ENCODE measurements at places on chromosomes 4 and X. TPM values are rescaled to one million over a fixed set of nuclear protein-coding genes. Genes with fewer than 3 reads are reported as not detected.
A peak's percentile ranks its signal among the peaks of the same experiment; 100 is the strongest.

DNA sequence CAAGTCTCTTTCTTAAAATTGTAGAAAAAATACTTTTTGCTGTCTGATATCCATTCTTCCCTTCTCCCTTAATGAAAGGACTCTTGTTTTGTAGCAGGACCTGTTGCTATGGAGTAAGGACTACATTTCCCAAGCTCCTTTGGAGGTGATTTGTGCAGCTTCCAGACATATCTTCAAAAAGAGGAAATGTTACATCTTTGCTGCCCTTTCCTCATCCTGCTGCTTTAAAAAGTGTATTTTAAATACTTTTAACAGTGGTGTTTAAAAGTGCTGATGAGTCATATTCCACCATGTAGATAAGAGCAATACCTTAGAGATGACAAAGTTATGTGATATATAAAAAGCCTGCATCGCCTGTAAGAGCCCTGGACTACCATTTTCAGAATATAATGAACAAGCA is 98.7 kb downstream of the CFAP299 start:
- no peak overlapping the region for H3K4me3 ChIP-seq
- H3K27ac ChIP-seq: no peak overlapping the region
- H3K36me3 ChIP-seq: no peaks in the 10 kb centered on the region
- H3K4me1 ChIP-seq: peaks cover 3% of the 10 kb centered on the region
- DNase-seq: no peak

- no peak overlapping the region for H3K4me3 ChIP-seq
- no peaks in the 10 kb centered on the region for H3K27me3 ChIP-seq
- H3K27ac ChIP-seq: peak overlapping the region; percentile 33
- no peaks in the 10 kb centered on the region for H3K4me1 ChIP-seq
- peaks cover 54% of the 10 kb centered on the region for H3K36me3 ChIP-seq
These were observed 32.7 kb downstream of the KLF3 start for GRCh38 chr4:38696697-38697096.

GRCh38 chr4:153527690-153528089 is 61.5 kb downstream of the TMEM131L start:
- no peak overlapping the region for H3K4me3 ChIP-seq
- peaks cover 2% of the 10 kb centered on the region for H3K36me3 ChIP-seq
- no peaks in the 10 kb centered on the region for H3K27me3 ChIP-seq
- no peak overlapping the region for H3K27ac ChIP-seq

DNA sequence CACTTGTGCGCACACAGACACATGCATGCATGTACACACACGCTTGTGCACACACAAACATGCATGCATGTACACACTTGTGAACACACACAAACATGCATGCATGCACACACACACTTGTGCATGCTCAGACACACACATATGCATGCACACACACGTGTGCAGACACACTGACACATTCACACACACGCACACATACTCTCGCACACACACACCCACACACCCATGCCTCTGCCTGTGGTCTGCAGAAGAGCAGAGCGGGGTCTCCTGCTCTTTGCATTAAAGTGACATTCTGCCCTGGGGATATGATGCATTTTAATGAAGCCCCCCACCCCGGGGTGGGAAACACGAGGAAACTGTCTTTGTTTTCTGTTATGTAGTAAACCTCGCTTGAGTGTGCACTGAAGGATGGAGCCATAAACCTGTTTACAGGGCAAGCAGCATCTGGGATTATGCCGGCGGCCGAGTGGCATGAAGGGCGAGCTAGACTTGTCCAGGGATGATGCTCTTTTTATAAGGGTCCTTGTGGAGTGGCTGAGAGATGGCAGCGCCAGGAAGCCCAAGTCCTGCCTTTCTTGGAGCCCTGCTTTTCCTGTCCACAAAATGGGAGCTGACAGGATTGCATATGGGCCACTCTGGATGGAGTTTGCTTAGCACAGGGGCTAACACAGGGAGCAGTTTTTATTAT is 17.8 kb downstream of the PSAPL1 start:
- no peaks in the 10 kb centered on the region for H3K36me3 ChIP-seq
- DNase-seq: no peak
- H3K4me1 ChIP-seq: peaks cover 25% of the 10 kb centered on the region
- H3K27me3 ChIP-seq: no peaks in the 10 kb centered on the region
- H3K4me3 ChIP-seq: no peak overlapping the region

- no peaks in the 10 kb centered on the region for H3K27me3 ChIP-seq
- no peaks in the 10 kb centered on the region for H3K4me1 ChIP-seq
- no peak overlapping the region for H3K4me3 ChIP-seq
- peaks cover 1% of the 10 kb centered on the region for H3K36me3 ChIP-seq
These were observed 602.9 kb upstream of the HTR2C start for GRCh38 chrX:113980953-113981352.

DNA sequence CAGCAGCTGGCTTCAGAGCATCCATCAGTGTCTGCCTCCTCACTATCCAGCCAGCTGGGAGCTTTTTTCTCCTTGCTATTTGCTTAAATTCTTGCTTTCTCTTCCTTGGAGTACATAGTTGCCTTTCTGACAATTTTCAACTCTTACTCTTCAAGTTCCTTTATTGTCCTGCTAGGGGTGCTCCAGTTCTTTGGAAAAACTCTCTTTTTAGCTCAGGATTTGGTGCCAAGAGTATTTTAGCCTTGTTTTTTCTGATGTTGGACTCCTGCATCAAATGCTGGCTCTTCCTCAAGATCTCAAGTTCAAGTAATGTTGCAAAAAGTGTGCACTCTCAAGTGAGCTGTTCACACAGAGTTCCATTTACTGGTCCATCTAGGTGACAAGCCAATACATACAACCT is 126.4 kb downstream of the KDR start:
- no peaks in the 10 kb centered on the region for H3K36me3 ChIP-seq
- no peaks in the 10 kb centered on the region for H3K27me3 ChIP-seq
- DNase-seq: no peak

GRCh38 chr4:148048598-148048997 is 316.7 kb downstream of the ARHGAP10 start:
- no peak overlapping the region for H3K27ac ChIP-seq
- H3K36me3 ChIP-seq: no peaks in the 10 kb centered on the region
- no peak for DNase-seq
- H3K4me3 ChIP-seq: no peak overlapping the region

DNA sequence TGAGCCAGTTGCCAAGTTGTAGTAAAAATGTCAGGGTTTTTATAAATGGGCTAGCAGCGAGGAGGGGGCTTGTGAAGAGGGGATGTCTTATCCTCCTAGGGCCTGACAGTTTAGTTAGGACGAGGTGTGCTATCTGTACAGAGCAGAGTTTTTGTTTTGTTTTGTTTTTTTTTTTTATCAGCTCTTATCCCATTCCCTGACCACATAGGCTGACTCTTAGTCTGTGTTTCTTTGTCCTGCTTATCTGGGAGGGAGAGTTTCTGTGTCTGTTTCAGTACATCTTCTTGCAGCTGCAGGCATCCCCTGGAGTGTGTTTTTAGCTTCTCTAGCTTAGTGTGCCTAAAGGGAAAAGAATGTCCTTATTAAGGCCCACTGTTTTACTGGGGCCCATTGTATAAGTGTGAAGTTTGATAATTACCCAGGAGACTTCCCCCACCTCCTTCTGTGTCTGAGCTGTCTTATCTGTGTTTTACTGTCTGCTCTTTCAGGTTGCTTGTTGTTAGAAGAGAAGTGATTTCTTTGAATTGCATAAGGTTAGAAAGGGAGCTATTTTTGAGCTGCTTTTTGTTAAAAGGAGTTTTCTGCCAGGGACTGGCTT is 32.0 kb downstream of the PAGE2 start:
- DNase-seq: no peak
- peak overlapping the region; percentile 46 for H3K27ac ChIP-seq
- no peaks in the 10 kb centered on the region for H3K36me3 ChIP-seq
- peaks cover 39% of the 10 kb centered on the region for H3K4me1 ChIP-seq
- no peaks in the 10 kb centered on the region for H3K27me3 ChIP-seq

DNA sequence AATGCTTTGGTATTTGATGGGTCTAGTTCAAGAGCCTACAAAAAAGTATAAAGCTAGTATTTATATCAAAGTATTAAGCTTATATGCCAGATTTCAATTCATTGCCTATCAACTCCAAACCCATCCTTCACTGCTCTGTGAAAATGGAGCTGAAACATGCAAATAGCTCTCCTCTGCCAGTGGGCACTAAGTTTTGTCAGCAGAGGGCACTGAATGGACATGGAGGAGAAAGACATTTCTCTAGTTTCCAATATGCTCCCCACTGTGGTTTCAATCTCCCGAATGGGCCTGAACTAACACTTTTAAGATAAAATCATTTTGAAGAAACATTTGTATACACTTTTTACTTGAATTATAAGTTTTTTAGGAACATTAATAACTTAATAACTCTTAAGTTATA is 12.4 kb downstream of the PPID start:
- H3K36me3 ChIP-seq: peaks cover 41% of the 10 kb centered on the region
- no peak overlapping the region for H3K27ac ChIP-seq
- H3K4me3 ChIP-seq: no peak overlapping the region
- H3K4me1 ChIP-seq: no peaks in the 10 kb centered on the region
- H3K27me3 ChIP-seq: no peaks in the 10 kb centered on the region
- no peak for DNase-seq

GRCh38 chr4:138263247-138263816 is 21.2 kb upstream of the SLC7A11 start:
- DNase-seq: no peak
- no peaks in the 10 kb centered on the region for H3K27me3 ChIP-seq

DNA sequence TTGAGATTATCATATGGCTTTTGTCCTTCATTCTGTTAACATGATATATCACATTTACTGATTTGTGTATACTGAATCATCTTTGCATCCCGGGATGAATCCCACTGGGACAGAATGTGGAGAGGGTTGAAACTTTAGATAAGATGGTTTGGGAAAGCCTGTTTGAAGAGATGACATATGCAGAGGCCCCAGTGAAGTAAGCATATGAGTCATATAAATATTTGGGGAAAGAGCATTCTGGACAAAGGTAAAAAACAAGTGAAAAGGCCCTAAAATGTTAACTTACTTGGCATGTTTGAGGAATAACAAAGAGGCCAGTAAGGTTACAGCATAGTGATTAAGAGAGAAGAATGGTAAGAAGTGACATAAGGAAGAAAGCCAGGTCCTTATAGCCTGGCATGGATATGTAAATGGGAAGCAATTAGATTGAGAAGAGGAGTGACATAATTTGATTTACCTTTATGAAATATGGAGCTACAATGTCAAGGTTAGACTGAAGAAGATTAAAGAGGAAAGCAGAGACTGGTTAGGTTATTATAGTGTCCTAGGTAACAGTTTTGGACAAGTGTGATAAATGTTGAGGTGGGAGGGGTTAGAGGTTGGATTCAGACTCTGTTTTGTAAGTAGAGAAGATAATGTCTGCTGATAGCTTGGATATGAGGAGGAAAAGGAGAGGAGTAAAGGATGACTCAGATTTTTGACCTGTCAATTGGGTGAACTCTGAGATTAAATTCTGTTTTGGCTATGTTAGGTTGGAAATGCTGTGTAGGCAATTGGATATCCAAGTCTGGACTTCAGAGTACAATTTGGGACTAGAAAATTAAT is 54.6 kb upstream of the DRP2 start:
- DNase-seq: no peak
- peaks cover 4% of the 10 kb centered on the region for H3K36me3 ChIP-seq
- no peaks in the 10 kb centered on the region for H3K27me3 ChIP-seq
- H3K4me1 ChIP-seq: no peaks in the 10 kb centered on the region

DNA sequence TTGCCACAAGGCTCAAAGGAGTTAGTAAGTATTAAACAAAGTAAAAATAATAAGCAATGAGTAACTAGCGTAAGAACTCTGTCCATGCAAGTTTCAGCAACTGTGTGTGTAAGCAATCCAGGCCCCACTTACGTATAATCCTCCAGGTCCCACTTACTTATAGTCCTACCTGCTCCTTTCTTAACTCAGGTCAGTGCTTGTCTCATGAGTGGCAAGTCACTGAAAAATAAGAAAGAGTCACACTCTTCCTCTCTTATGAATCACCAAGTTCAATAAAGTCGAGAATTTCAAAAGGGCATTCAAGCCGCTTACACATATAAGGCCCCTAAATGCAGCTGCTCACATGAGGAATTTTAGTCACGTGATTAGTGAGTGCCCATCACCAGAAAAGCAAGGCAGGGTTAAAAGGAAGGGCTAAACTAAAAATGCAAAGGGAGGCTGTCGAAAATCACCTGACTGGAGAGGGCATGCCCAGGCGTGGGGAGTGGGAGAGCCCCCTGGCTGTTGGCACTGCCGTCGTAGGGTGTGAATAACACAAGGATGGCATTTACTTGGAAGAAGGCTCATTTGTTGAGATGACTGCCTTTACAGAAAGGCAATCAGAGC is 58.2 kb downstream of the ZNF827 start:
- no peak overlapping the region for H3K27ac ChIP-seq
- peaks cover 16% of the 10 kb centered on the region for H3K36me3 ChIP-seq
- DNase-seq: no peak
- peaks cover 18% of the 10 kb centered on the region for H3K4me1 ChIP-seq
- no peaks in the 10 kb centered on the region for H3K27me3 ChIP-seq

DNA sequence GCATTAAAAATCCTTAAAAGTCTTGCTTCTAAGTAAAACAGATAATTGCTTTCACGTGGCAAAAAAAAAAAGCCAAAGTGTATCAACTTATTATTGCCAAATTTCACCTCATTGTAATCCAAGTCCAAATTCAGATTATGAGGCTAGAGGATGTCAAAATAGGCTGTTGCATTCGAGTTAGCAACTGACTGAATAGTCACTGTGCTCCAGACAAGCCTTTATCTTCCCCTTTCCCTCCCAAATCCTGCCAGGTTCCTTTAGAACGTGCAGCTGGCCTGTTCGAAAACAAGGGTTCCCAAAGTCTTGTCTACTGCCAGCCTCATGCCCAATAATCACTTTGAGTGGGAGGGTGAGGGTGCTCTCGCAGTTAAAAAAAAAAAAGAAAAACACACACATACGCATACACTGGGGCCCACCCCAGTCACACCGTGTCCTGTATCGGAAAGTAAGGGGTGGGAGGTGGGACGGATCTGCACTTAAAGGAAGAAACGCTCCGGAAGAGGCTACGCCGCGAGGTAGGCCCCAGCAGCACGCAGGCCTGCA is 603 bp downstream of the MAD2L1 start:
- H3K27ac ChIP-seq: peak overlapping the region; percentile 99
- H3K27me3 ChIP-seq: no peaks in the 10 kb centered on the region

DNA sequence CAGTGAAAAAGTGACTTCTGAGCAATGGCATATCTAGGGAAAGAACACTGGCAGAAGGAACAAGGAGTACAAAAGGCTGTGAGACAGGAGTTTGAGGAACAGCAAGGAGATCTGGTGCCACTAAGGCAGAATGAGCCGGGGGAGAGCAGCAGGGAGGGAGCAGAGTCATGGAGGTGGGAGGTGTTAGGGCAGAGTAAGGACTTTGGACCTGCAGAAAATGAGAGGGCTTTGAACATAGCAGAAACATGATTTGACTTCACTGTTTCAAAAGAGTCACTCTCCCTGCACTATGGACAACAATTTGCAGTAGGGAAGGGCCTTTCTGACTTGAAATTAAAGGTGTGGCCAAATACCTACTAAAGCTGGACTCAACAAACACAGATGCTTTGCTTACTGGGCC is 356.2 kb downstream of the ADGRL3 start:
- H3K27ac ChIP-seq: peak overlapping the region; percentile 91
- no peak for DNase-seq
- H3K36me3 ChIP-seq: no peaks in the 10 kb centered on the region
- no peaks in the 10 kb centered on the region for H3K27me3 ChIP-seq

Gene PLS3
- total RNA-seq: 98.7 TPM

Gene ENPEP
- total RNA-seq: 1.4 TPM

Gene SAGE1
- total RNA-seq: not detected

Gene CXCL9
- total RNA-seq: not detected

Gene MAGEE1
- 9.6 TPM for total RNA-seq

Gene VCX3A
- total RNA-seq: 0.51 TPM

Gene IL21
- not detected for total RNA-seq

Gene FGA
- 18.2 TPM for total RNA-seq

Gene NXF2B
- total RNA-seq: 0.74 TPM

Gene AMTN
- total RNA-seq: not detected
